Pons (tissue), 1 donor: ENCODE measurements at places on chromosomes 3 and 15.

DNA sequence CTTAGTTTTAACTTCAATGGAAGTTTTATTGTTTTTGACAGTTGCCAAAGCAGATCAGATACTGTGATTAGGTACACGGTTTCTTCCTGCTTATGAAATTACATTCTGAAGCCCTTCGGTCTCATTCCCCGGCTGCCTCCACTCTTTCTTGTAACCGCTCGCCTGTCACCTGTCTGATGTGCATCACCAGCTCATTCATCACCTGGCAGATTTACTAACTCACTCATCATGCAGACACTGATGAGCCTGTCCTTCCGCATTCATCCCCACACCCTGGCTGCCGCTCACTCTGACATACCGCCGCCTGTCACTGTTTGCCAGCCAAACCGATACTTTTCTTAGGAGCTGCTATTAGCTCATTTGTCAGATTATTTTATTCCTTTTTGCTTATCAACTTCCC is 82.8 kb upstream of the NSMCE3 start:
- no peak for DNase-seq

DNA sequence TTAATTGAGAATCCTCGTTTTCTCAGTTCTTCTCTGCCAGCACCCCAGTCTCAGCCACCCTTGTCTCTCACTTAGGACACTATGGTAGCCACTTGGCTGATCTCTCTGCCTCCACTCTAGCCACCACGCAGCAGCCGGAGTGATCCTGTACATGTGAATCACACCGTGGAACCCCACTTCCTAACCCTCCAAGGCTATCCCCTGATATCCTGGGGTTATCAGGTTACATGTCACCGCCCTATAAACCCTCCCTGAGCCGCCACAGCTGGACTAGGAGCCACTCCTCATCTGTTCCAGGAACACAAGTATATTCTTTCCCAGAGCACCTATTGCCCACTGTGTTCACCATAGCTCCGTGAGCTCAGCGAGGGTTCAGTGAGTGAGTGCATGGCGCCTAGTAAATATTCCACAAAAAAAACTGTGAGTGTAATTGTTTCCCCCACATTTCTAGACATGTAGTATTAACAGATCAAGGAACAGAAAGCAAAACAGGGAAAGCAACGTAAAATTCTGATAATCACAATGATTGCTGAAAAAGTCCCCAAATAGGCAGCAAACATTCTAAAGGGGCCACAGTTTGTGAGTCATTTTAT is 661 bp upstream of the PARP14 start:
- DNase-seq, result peak; percentile 34

- DNase-seq, result no peak
Measured at GRCh38 chr3:58645726-58646125, 20.8 kb downstream of the FAM3D start.

- DNase-seq, result no peak
Measured at GRCh38 chr15:26191193-26191592, 328.1 kb upstream of the ATP10A start.

DNA sequence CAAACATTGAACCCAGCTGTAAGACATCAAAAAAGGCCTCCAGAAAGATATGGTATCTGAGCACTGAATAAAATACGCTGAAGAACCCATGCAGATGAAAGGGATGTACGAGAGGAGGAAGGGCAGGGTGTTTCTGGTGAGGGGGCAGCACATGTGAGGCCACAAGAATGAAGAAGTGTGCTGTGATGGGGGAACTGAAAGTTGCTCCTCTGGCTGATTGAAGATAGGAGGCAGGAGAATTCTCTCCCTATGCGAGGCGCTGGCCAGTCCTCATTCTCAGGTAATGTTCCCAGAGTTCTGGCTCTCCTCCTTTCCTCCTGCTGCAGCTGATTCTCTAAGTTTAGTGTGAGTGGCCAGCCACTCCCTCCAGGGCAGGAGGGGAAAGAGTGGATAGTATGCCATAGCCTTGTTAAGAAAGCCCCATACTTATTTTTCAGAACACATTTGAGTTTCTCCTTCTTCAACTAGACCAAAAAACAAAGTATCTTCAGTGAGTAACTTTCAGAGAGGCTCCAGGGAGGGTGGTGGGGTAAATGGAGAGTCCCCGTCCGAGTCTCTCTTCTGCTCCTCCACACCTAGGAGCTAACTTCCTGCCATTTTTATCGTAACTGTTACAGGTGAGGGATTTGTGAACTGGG is 26.9 kb upstream of the MYO1E start:
- DNase-seq, result peak; percentile 76

- DNase-seq, result no peak
Measured at GRCh38 chr3:60609446-60609845, 641.8 kb downstream of the FHIT start.

- no peak for DNase-seq
Measured at GRCh38 chr3:82509951-82510603, 748.6 kb upstream of the GBE1 start.

DNA sequence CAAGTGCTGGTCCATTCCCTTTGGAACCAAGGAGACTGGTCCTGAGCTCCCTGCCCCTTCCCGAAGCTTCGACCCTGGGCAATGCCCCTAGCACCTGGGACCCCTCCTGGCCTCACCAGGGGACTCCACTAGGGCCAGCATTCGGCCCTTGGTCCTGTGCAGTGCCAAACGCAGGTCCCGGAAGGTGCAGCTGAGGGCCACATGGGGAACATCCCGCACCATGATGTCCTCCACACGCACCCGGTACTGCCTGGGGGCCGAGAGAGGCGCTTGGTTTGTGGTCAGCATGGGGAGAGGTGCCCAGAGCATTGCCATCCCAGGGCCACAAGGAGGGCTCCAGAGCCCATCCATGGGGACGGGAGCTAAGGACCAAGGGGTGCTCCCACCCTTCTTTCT is 7.9 kb downstream of the CLCN2 start:
- DNase-seq, result no peak

DNA sequence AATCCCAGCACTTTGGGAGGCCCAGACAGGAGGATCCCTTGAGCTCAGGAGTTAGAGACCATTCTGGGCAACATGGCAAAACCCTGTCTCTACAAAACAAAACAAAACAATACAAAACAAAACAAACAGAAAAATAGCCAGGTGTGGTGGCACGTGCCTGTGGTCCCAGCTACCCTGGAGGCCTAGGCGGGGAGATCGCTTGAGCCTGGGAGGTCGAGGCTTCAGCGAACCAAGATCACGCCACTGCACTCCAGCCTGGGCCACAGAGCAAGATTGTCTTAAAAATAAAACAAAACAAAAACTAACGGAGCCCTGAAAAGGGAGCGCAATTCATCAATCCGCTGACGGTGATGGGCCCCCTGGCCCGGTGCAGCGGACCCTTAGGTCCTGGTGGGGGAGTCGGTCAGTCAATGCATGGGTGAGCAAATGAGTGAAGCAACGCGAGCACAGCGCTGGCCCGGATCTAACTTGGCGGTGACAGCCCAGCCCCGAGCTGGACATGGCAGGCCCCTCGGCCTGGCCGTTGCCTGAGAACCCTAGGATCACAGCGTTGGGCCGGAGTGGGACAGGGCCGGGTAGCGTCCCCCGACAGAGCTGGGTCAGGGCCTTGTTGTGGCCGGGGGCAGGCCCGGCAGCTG is 52.4 kb upstream of the BLM start:
- no peak for DNase-seq

GRCh38 chr3:85342915-85343314 is 384.1 kb downstream of the CADM2 start:
- peak; percentile 91 for DNase-seq

GRCh38 chr3:16849229-16849628 is 35.5 kb upstream of the PLCL2 start:
- peak; percentile 45 for DNase-seq

DNA sequence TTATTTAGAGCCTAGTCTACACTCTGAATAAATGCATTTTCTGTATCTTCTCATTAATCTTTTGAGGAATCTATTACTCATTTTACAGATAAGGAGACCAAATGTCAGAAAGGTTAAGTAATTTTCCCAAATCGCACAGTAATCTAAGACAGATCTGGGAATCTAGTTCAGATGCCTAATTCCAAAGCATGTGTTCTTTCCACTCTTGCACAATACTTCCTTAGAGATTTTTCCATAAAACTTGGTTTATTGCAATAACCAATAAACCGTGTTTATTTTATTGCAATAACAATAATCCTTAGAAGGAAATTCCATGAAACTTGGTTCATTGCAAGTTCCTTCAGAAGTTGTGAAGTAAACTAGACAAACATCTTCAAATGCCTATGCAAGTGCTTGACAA is 17.4 kb upstream of the COL8A1 start:
- no peak for DNase-seq

DNA sequence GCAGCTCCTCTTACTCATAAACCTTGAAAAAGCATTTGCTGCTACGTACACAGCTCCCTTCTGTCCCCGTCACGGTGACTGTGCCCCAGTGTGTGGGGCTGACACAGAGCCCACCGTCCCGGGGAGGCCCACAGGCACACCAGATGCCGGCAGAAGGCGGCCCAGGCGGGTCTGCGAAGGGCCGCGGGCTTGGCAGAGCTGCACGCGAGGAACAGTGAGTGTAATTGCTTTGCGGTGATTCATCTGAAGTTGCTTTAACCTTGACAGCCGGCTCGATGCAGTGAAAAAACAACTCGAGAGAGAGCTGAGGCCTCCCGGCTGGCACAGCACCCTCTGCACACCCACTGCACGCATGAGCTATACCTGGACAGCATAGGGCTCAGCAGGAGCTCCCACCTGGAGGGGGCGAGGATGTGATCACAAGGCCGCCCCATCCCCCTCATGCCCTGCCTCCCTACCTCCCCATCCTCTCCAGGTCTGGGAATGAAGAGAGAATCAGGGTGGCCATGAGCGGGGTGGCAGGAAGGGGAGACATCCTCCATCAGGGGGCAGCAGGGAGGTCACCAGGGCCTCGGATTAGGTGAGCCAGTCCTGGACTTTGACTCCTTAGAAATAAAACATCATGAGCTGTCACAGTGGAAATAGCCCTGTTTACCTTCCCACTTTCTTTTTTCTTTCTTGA is 172.7 kb downstream of the MEGF11 start:
- no peak for DNase-seq

- DNase-seq, result no peak
Measured at GRCh38 chr3:117553461-117553860, 843.9 kb downstream of the TUSC7 start.

GRCh38 chr15:74365598-74366445 is 1.6 kb downstream of the CYP11A1 start:
- DNase-seq, result no peak

DNA sequence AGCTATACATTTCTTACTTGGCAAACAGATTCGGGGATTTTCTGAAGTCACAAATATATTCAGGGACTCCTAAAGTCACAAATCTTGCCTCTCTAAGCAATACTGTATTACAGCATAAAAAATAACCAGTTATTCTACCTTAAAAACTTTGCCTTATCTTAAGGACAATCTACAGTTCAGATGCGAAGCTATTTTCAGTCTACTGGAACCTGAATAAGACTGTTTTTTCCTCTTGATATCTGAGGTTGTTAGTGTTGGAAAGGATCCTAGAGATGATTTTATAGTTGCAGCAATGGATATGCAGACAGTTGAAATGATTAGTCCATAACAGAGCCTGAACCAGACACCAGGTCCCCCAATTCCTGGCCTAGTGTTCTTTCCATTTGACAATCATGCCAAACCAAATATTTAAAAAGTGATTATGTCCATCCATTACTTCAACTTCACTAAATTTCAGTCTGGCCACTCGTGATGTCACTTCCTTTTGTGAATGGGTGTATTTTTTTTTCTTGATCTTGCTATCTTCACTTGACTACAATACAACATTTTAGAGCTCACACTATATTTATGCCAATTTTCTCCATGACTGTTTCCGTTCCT is 1.8 kb downstream of the HDGFL3 start:
- peak; percentile 31 for DNase-seq

- DNase-seq, result no peak
Measured at GRCh38 chr3:44842376-44842775, 19.3 kb upstream of the TMEM42 start.

GRCh38 chr15:86247249-86247955 is 167.7 kb downstream of the AGBL1 start:
- no peak for DNase-seq

- peak; percentile 91 for DNase-seq
Measured at GRCh38 chr15:80072285-80072994, 13.0 kb downstream of the ZFAND6 start.

GRCh38 chr3:99950921-99951320 is 133.3 kb downstream of the CMSS1 start:
- DNase-seq, result no peak

DNA sequence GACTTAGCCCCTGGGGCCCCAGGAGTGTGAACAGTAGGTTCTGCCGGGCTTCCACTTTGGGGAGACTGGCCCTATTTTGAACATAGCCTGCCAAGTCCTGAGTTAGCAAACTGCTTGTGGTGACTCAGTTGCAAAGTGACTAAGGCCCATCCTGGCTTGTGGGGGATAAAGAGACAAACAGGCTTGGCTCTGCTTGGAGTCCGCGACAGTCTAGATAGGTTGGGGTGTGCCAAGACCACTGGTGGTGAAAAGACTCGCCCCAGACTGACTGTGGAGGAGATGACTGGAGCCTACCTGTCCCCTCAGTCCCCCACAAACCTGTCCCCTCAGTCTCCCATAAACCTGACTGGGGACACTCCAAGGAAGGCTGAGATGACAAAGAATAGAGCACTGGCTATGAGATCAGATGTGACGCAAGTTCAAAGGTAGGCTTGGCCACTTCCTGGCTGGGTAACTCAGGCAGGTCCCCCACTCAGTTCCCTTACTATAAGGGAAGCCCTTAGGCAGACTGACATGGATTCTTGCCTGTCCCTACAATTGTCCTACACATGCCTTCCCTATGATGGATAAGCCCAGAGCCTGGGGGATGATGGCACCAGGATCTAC is 4.3 kb downstream of the DNASE1L3 start:
- no peak for DNase-seq

- no peak for DNase-seq
Measured at GRCh38 chr3:177374323-177374722, 177.0 kb upstream of the TBL1XR1 start.

DNA sequence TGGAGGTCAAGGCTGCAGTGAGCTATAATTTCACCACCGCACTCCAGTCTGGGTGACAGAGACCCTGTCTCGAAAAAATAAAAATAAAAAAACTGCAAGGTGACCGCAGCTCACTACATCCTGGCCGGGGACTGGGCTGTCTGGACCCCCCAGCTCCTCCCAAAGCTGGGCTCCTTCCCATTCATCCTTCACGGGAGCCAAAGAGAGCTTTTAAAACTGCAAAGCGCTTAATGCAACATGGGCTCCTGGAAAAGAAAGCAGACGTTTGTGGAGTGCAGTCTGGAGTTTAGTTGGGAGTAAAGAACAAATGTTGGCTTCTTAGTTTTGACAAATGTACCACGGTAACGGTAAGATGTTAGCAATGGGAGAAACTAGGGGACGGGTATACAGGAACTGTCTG is 12.1 kb downstream of the PLXND1 start:
- DNase-seq, result no peak
